ENCODE measurements at places on chromosomes 2 and 18. TPM values are rescaled to one million over a fixed set of nuclear protein-coding genes. Genes with fewer than 3 reads are reported as not detected.
A peak's percentile ranks its signal among the peaks of the same experiment; 100 is the strongest.

The SLC9A4 gene
- not detected for total RNA-seq

The SLC16A14 gene
- 5.6 TPM for total RNA-seq

The NR4A2 gene
- 0.17 TPM for total RNA-seq

The CACNB4 gene
- total RNA-seq = 2.1 TPM

The DNAH7 gene
- total RNA-seq = 0.99 TPM

The ABCG5 gene
- not detected for total RNA-seq

The MROH2A gene
- not detected for total RNA-seq

The FAP gene
- 96.1 TPM for total RNA-seq

The CLEC4F gene
- not detected for total RNA-seq

The SERPINB5 gene
- not detected for total RNA-seq

The ADCYAP1 gene
- not detected for total RNA-seq

The CCDC102B gene
- 35.3 TPM for total RNA-seq

DNA sequence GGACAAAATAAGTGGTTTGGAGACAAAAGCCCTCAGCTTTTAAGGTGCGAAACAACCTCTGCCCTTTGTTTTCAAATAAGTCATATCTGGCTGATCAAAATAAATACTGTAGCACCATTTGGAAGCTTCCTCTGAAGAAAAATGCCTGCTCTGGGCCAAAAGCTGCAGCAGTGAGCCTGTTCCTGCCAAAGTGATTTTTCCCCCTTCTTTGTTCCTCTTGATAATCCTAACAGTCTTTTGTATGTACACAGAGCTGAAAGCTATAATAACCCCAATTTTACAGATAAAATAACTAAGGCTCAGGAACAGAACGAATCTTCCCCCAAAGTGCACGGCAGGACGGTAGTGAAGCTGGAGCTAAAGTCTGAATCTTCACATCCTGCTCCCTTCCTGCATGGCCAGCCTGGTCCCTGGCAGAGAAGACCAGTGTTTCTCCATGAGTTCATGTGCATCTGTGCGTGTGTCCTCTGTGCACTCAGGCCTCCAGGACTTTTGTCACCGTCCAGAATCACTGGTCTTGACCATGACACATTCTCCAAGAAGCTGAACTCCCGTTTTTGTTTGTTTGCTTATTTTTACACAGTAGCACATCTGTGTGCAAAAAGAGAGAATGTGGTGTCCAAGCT is 2114.1 kb upstream of the PIK3C3 start:
- no peak for DNase-seq

DNA sequence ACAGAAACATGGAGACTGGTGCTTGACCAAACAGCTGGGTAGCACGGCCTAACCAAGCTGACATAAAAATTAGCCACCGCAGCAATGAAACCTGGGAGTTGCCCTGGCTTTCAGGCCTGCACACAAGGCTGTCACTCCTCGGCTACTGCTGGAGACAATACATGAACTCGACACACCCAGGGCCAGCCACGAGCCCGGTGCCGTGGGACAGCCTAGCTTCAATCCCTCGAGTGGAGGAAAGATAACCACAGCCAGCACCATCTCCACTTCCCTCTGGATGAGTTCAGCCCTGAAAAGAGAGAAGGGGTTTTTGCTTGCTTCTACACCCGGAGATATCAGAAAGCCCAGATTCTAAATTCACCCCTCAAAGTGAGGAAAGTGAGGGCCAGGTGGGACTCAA is 78.0 kb downstream of the BCL2L11 start:
- DNase-seq = no peak

DNA sequence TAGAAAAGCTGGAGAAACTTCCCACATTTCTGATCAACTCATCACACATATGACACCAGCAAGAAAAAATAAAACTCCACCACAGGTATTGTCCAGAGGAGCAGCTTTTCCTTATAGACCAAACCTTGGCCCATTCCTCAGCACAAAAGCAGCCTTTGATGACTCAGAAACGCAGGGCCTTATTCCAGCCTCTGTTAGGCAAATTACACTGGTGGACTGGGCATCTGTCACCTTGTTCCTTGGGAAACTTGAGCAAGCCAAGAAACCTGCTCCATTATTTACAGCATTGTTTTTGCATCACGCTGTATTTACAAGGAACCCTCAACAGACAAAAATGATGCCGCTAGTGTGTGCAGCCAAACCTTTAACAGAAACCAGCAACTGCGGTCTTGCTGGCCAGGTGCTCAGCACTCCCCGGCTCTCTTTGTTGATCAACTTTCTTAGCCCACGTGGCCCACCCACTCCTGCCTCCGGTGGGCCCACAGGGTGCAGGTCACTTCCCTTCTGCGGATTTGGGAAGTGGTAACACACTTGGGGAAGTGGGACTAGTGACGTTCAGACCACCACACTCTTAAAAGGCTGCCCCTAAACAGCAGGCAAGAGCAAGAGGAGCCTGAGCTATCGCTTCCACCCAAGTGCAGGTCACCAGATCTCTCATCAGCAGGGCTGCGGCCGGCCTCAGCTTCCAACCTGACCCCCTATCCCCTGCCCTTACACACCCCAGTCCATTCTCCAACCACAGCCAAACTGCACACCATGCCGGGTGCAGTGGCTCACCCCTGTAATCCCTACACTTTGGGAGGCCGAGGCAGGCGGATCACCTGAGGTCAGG is 1.5 kb downstream of the AP1S3 start:
- DNase-seq = peak; percentile 38

DNA sequence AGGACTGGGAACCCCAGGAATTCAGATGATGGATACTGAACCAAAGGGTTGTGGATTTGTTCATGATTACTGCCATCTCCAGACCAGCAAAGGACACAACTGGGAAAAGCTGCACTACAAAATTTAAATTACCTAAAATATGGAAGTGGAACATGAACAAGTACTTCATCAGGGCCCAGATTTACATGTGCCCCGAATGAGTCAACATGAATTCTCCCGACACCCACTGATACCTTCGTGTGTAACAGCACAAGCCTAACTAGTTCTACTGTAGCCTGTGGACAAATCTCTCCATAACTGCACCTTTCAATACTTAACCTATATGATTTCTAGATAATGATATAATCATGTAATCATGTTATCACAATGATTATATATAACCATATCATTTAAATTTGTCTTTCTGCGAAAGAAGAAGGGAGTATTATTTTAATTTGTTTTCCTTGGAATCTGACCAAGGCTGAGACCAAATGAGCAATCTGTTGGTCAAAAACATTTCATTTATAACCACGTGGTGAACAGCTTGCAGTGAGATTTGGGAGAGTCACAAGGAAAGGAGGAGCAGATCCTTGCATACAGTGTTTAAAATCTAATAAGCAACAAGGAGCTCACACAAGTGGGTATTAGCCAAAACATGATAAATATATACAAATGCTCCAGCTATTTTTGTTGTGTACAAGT is 70.5 kb downstream of the CACNB4 start:
- peak; percentile 50 for DNase-seq

- peak; percentile 56 for DNase-seq
Observed at GRCh38 chr2:189570570-189571031, 10.0 kb downstream of the SLC40A1 start.

- DNase-seq = no peak
Observed at GRCh38 chr2:72981536-72981935, 64.2 kb downstream of the EMX1 start.

GRCh38 chr2:199136242-199136641 is 321.5 kb downstream of the SATB2 start:
- DNase-seq = no peak

DNA sequence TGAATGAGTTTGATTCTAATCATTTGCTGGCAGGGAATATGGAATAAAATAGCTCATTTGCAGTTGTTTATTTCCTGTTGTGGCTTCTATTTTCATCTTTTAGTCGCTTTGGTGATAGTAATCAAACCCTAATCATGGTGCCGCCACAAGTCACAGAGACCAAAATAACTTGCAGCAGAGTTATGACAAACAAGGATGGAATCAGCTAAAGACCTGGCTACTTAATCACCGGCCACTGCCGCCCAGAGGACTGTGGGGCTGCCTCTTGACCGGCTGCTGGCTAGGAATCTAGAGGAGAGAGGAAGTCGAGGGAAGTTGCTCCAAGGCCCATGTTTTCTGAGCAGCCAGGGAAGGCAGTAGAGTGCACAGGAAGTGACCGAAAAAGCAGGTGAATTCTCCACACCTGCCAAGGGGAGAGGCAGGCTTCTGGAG is 5.1 kb upstream of the SMAD7 start:
- DNase-seq = peak; percentile 94

- DNase-seq = no peak
Observed at GRCh38 chr18:36589857-36590543, 238.8 kb downstream of the TPGS2 start.

- no peak for DNase-seq
Observed at GRCh38 chr2:86323273-86324021, 14.0 kb downstream of the REEP1 start.

DNA sequence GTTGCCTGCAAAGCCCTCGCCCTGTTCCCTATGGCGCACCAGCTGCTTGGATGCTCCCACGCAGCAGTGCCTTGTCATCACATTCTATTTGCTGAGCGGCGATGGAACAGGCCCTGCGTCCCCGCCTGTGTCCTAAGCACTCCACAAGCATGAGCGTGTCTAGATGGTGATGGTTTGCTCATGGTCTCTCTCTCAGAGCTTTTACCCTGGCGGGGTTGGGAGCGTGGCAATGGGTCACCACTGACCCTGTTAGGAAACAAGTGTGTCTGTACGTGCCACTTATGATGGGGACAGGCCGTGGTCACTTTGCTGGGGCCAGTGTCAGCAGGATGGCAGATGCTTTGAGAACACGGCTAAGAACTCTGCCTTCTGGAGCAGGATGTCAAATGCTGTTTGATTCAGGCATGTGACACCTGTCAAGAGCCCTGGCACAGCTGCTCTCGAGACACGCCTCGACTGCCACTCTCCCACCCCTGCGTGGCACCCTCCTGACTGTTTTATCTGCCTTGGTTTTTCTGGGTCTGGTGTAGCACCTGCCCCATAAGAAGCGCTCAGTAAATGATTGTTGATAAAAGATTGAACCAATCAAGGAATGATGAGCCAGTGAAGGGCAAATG is 44.2 kb downstream of the RRM2 start:
- no peak for DNase-seq

- DNase-seq = no peak
Observed at GRCh38 chr2:104289651-104290565, 564.0 kb upstream of the POU3F3 start.

DNA sequence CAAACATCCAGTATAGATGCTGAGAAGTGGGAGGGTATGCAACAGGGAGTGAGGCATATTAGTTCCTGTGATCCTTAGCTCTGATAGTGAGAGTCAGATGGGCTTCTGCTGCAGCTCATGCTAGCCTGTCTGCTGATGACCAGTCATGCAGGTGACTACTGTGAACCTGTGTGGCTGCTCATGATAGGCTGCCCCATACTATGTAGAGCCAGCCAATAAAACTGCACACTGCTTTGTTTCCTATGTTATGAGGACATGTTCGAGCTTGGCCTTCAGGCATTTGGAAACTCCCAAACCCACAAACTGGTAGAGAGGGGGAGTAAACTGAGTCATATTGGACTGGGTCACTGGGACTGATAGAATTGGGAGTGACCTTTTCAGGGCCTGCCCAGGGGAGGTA is 20.1 kb upstream of the SERPINE2 start:
- DNase-seq = no peak

- DNase-seq = no peak
Observed at GRCh38 chr2:112584891-112585250, 462 bp downstream of the CHCHD5 start.

- DNase-seq = no peak
Observed at GRCh38 chr18:48805826-48806535, 144.8 kb downstream of the SMAD7 start.

- no peak for DNase-seq
Observed at GRCh38 chr2:21034972-21035279, 8.9 kb downstream of the APOB start.

DNA sequence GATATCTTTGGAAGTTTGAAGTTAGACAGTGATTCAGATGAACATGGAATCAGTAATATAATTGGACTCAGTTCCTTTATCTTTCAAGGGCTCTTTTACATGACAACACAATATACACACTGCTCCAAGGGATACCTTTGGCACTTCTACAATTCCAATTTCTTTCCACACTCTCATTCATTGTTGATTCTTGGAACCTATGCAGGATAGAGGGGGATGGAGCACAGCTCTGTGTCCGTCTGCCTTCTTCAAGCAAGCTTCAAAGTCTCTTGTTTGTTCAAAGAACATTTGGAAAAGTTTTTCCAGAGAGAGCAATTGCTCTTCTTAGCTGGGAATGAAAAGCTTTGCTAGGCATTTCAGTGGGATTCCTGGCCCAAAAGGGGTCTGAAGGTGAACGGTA is 276.2 kb upstream of the ZEB2 start:
- no peak for DNase-seq

DNA sequence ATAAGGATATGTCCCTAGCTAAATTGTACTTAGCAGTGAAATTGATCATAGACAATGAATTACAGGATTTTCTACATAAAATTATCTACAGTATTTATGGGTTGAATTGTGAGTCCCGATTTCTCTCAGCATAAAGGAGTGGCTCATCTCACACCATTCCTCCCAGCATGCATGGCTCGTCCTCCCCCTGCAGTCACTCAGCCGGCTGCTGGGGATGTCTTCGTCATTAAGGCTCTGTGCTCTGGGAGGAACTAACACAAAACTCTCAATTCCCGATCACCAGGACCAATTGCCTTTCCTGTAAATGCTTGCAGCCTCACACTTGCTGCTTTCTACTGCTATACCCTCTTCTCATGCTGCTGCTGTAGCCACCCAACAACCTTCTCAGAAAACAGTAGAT is 75.9 kb downstream of the TXNL1 start:
- DNase-seq = no peak

- DNase-seq = peak; percentile 8
Observed at GRCh38 chr2:68018727-68019126, 44.1 kb downstream of the C1D start.

GRCh38 chr2:102891296-102891695 is 129.5 kb downstream of the TMEM182 start:
- DNase-seq = peak; percentile 60

- DNase-seq = peak; percentile 79
Observed at GRCh38 chr2:206274434-206275311, at the start of gene ZDBF2. Gene ZDBF2, plus strand, starts transcription at chr2:206274663. Its CDS starts 7,187 bp downstream, at chr2:206281850.

- no peak for DNase-seq
Observed at GRCh38 chr2:128594953-128595677, 276.4 kb upstream of the HS6ST1 start.

GRCh38 chr2:6224267-6224666 is 532.1 kb downstream of the SOX11 start:
- DNase-seq = no peak
